ENCODE measurements at places on chromosomes 1 and 21. TPM values are rescaled to one million over a fixed set of nuclear protein-coding genes. Genes with fewer than 3 reads are reported as not detected.
A peak's percentile ranks its signal among the peaks of the same experiment; 100 is the strongest.

The PTPN7 gene
- total RNA-seq = 0.44 TPM

The ERICH3 gene
- 0.13 TPM for total RNA-seq

DNA sequence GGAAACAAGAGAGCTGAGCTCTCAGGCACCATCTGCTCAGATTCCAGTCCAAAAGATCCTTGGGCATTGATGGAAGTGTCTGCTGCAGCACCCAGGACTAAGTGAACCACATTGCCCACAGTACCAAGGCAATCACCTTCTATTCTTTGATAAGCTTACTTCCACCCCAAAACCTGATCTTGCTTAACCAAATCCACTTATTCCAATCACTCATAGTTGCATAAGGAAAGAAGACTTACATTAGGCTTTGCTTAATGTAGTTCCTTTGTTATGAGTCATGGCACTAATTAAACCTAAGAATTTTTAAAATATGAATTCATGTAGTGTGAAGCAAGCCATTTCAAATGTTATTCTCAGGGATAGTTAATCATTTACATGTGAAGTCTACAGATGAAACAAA lies 84.5 kb downstream of the UCHL5 start:
- H3K27ac ChIP-seq = no peak overlapping the region
- no peaks in the 10 kb centered on the region for H3K4me1 ChIP-seq
- no peak overlapping the region for H3K4me3 ChIP-seq

The BRINP3 gene
- 0.35 TPM for total RNA-seq

- no peaks in the 10 kb centered on the region for H3K4me1 ChIP-seq
- DNase-seq = no peak
- H3K36me3 ChIP-seq = no peaks in the 10 kb centered on the region
- H3K4me3 ChIP-seq = no peak overlapping the region
- H3K27ac ChIP-seq = peak overlapping the region; percentile 79
Observed at GRCh38 chr1:28162151-28162550, 14.3 kb downstream of the PTAFR start.

- H3K4me1 ChIP-seq = peaks cover 30% of the 10 kb centered on the region
- H3K27me3 ChIP-seq = no peaks in the 10 kb centered on the region
- DNase-seq = no peak
- peak overlapping the region; percentile 92 for H3K27ac ChIP-seq
Observed at GRCh38 chr1:32255072-32256071, 4.3 kb downstream of the LCK start.

- no peak overlapping the region for H3K27ac ChIP-seq
- H3K27me3 ChIP-seq = no peaks in the 10 kb centered on the region
- H3K4me3 ChIP-seq = no peak overlapping the region
- DNase-seq = no peak
- no peaks in the 10 kb centered on the region for H3K4me1 ChIP-seq
- no peaks in the 10 kb centered on the region for H3K36me3 ChIP-seq
Observed at GRCh38 chr1:162876751-162877150, 15.8 kb upstream of the CCDC190 start.

DNA sequence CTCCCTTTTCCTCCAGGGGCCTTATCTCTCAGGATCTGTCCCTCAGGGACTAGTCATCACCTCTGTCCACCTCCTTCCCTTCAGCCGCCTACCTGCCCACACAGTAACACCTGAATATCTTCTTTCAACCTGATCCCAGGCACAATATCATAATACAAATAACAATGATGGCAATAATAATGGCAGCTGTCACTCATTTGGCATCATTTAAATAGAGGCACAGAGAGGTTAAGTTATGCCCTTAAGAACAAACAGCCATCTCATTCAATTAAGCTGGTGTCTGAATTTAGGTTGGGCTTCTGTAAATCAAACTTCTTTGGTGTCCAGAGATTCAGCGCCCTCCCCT lies 47.5 kb downstream of the AHDC1 start:
- H3K27me3 ChIP-seq = no peaks in the 10 kb centered on the region
- peaks cover 2% of the 10 kb centered on the region for H3K36me3 ChIP-seq

DNA sequence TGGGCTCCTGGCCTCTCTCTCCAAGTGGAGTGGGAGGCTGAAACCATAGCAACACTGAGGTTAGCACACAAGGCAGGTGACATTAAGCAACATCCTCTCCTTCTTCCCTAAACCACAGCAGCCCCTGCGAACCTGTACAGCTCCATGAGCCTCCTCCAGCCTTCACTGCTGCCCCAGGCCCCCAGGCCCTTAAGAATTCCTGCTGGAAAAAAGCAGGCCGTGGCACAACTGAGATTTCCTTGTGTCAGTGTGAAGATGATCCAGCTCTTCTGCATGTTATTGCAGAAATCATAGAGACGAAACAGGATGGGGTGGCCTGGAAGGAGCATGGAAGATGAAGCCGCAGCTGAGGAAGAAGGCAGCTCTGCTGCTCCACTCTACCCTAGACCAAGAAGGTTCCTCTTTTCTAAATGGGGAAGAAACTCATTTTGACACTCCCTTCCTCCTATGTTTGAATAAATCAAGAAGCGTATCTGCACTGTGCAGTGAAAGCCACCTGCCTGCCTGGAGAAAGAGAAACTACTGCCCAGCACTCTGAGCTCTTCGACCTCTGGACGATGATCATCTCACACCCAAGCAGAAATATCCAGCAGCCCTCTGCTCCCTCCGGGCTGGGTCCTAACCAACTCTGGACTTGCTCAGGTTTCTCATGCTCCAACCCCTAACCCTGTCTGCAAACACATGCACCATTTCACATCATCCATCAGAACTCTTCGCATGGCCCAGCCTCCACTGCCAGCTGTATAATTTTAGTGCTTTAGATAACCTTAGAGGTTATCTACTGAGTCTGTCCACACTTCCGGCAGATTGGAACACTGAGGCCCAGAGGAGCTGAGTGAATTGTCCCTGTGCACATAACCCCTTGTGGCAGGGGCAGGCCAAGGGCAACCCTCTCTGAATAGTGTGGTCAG lies 20.7 kb downstream of the SH3BP5L start:
- no peak overlapping the region for H3K4me3 ChIP-seq
- no peak for DNase-seq
- peaks cover 10% of the 10 kb centered on the region for H3K4me1 ChIP-seq
- no peak overlapping the region for H3K27ac ChIP-seq
- no peaks in the 10 kb centered on the region for H3K36me3 ChIP-seq
- peaks cover 23% of the 10 kb centered on the region for H3K27me3 ChIP-seq

- H3K27ac ChIP-seq = no peak overlapping the region
- H3K27me3 ChIP-seq = no peaks in the 10 kb centered on the region
- H3K36me3 ChIP-seq = no peaks in the 10 kb centered on the region
- H3K4me1 ChIP-seq = no peaks in the 10 kb centered on the region
Observed at GRCh38 chr1:98709906-98710305, 48.4 kb downstream of the SNX7 start.

GRCh38 chr1:211337430-211338223 lies 11.0 kb downstream of the TRAF5 start:
- no peaks in the 10 kb centered on the region for H3K36me3 ChIP-seq
- H3K27me3 ChIP-seq = no peaks in the 10 kb centered on the region
- no peak overlapping the region for H3K4me3 ChIP-seq

DNA sequence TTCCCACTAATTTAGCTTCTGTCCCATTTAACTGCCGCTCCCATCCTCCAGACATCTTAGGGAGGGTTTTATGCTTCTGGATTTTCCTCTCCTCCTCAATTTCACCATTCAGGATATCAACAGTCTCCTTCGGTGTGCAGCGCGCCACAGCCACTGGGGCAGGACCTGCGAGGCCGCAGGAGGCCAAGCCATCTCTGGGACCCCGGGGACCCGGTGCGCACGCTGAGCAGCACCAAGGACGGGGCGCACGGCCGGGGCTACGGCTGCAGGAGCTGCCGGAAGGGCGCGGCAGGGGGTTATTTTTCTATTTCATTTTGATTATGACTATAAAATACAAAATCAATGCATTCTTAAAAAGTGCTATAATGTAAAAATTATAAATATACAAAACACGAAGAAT lies 1238.4 kb upstream of the NCAM2 start:
- no peak overlapping the region for H3K27ac ChIP-seq
- no peaks in the 10 kb centered on the region for H3K36me3 ChIP-seq
- no peaks in the 10 kb centered on the region for H3K4me1 ChIP-seq
- H3K4me3 ChIP-seq = no peak overlapping the region
- H3K27me3 ChIP-seq = no peaks in the 10 kb centered on the region

DNA sequence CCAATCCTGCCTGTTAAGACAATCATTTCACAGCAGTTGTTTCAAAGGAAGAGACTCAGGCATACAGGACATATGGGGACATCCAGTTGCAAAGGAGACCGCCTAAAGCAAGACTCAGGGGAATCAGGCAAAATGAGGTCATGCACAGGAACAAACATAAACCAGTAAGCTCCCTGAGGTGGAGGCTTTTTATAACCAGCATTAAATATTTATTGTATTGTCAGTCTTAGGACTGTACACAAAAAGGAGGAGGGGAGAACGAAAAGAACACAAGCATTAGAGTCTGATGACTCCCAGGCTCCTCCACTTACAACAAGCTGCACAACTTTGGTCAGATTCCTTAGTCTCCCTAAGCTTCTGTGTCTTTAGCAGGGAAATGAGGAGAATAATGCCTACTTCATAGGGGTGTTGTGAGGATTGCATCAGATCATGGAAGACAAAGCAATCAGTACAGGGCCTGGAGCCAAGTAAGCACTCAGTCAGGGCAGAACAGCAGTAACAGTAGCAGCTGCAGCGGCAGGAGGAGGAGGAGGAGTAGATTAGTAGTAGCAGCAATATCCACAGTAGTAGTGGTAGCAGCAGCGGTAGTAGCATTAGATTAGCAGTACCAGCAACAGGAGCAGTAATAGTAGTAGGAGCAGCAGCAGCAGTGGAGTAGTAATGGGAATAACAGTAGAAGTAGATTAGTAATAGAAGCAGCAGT lies 54.2 kb upstream of the SPATA6 start:
- H3K4me3 ChIP-seq = no peak overlapping the region
- H3K36me3 ChIP-seq = no peaks in the 10 kb centered on the region
- peaks cover 6% of the 10 kb centered on the region for H3K27me3 ChIP-seq
- H3K27ac ChIP-seq = no peak overlapping the region
- DNase-seq = no peak
- no peaks in the 10 kb centered on the region for H3K4me1 ChIP-seq

The KRTAP21-2 gene
- total RNA-seq = not detected

GRCh38 chr21:37425001-37425400 lies 58.4 kb downstream of the DYRK1A start:
- peaks cover 3% of the 10 kb centered on the region for H3K36me3 ChIP-seq
- DNase-seq = peak; percentile 29
- no peaks in the 10 kb centered on the region for H3K27me3 ChIP-seq
- H3K4me3 ChIP-seq = peak overlapping the region; percentile 3
- H3K4me1 ChIP-seq = peaks cover 75% of the 10 kb centered on the region

DNA sequence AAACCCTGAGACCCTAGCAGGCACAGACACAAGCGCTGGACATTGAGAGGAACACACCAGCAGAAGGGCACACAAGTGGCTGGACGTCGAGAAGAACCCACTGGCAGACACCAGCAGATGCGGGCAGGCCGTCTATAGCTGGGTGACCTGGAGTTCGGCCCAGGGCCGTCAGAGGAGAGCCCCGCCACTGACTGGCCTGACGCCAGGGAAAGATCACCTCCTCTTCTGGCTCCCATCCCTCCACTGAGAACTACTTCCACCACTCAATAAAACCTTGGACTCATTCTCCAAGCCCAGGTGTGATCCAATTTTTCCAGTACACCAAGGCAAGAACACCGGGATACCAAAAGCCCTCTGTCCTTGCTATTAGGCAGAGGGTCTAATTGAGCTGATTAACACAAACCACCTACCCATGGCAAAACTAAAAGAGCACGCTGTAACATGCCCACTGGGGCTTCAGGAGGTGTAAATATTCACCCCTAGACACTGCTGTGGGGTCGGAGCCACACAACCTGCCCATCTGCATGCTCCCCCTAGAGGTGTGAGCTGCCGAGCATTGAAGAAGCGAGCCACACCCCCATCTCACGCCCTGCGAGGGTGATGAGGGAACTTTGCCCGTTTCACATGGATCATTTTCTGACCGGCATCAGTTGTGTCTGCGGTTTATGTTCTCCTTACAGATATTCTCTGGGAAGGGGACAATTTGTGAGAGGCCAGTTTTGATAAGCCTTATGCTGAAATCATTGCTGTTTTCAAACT lies 104.8 kb downstream of the HLX start:
- no peaks in the 10 kb centered on the region for H3K27me3 ChIP-seq
- peak; percentile 14 for DNase-seq
- H3K4me1 ChIP-seq = peaks cover 12% of the 10 kb centered on the region
- H3K4me3 ChIP-seq = no peak overlapping the region
- H3K36me3 ChIP-seq = no peaks in the 10 kb centered on the region

The ALPL gene
- 7.1 TPM for total RNA-seq

GRCh38 chr21:18705971-18706370 lies 302.4 kb upstream of the TMPRSS15 start:
- no peak for DNase-seq
- no peak overlapping the region for H3K4me3 ChIP-seq
- H3K27ac ChIP-seq = no peak overlapping the region
- no peaks in the 10 kb centered on the region for H3K36me3 ChIP-seq

DNA sequence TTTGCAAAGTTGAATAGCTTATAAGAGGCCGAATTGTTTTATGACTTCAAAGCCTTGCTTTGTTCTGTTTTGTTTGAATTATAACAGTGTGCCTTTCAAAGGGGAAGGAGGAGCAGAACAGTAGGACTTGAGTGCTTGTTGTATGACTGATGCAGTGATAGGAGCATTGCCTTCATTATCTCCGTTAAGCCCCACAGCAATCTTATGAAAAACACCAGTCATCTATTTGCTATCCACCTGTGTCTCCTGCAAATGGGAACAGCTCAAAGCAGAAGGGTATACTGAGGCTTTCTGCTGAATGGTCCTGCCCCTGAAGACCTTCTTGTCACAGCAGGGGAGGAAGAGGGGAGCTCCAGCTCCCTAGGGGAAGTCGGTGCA lies 127.5 kb downstream of the RNF220 start:
- no peak overlapping the region for H3K27ac ChIP-seq
- no peaks in the 10 kb centered on the region for H3K36me3 ChIP-seq
- no peak overlapping the region for H3K4me3 ChIP-seq
- DNase-seq = no peak
- no peaks in the 10 kb centered on the region for H3K27me3 ChIP-seq
- no peaks in the 10 kb centered on the region for H3K4me1 ChIP-seq

The FAM163A gene
- total RNA-seq = not detected

The GJB5 gene
- not detected for total RNA-seq

DNA sequence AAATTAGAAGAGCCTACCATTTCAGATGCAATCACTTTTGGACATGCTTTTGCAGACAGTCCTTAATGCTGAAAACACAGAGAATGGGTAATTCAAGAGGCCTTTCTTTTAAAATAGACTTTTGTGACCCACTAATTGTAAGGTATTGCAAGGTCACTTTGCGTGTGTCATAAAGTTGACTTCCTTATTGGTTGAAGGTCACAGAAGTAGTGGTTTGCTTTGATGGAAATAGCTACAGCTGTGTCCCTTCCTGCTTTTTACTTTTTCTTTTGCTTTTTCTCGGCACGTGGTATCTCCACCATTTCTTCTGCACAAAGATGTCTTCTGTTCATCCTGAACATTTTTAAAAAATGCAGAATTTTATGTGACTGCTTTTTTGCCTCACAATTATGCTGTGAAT lies 146.8 kb downstream of the DYRK1A start:
- no peak for DNase-seq
- H3K27ac ChIP-seq = no peak overlapping the region
- no peaks in the 10 kb centered on the region for H3K4me1 ChIP-seq
- H3K27me3 ChIP-seq = no peaks in the 10 kb centered on the region
- H3K36me3 ChIP-seq = peaks cover 12% of the 10 kb centered on the region

The CELA3A gene
- total RNA-seq = not detected

The CFAP107 gene
- not detected for total RNA-seq

- no peak overlapping the region for H3K4me3 ChIP-seq
- H3K27me3 ChIP-seq = no peaks in the 10 kb centered on the region
- no peaks in the 10 kb centered on the region for H3K4me1 ChIP-seq
Observed at GRCh38 chr1:4407851-4408250, 246.6 kb upstream of the AJAP1 start.

The KCNJ15 gene
- total RNA-seq = 0.64 TPM

Data from heart right ventricle (tissue), 16 donors.